ENCODE measurements at places on chromosomes 6 and 20.

GRCh38 chr6:13105139-13105538 is 223.2 kb downstream of the TBC1D7 start:
- H3K27me3 ChIP-seq = no peaks in the 10 kb centered on the region
- H3K36me3 ChIP-seq = no peaks in the 10 kb centered on the region
- DNase-seq = no peak
- no peak overlapping the region for H3K4me3 ChIP-seq
- peaks cover 2% of the 10 kb centered on the region for H3K4me1 ChIP-seq

DNA sequence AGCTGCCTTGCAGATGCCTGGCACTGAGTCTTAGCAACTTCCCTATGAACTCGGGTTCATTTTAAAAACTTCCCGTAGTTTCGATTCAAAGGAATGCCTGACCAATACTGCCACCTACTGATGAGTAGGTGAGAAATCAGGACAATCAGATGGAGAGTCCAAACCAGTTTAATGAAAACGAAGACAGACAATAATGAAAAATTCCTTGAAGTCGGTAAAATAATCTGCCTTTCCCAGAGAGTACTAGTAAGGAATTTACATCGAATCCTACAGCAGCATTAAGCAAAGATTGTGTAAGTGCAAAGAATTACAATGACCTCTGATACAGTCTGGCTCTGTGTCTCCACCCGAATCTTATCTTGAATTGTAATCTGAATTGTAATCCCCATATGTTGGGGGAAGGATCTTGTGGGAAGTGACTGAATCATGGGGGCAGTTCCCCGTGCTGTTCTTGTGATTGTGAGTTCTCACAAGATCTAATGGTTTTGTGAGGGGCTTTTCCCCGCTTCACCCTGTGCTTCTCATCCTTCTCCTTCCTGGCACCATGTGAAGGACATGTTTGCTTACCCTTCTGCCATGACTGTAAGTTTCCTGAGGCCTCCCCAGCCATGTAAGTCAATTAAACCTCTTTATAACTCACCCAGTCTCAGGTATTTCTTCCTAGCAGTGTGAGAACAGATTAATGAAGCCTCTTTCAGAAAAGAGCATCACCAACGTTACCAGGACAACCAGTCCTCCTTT is 134.4 kb downstream of the ARHGAP18 start:
- H3K36me3 ChIP-seq = no peaks in the 10 kb centered on the region
- no peaks in the 10 kb centered on the region for H3K27me3 ChIP-seq
- DNase-seq = no peak
- H3K27ac ChIP-seq = no peak overlapping the region

DNA sequence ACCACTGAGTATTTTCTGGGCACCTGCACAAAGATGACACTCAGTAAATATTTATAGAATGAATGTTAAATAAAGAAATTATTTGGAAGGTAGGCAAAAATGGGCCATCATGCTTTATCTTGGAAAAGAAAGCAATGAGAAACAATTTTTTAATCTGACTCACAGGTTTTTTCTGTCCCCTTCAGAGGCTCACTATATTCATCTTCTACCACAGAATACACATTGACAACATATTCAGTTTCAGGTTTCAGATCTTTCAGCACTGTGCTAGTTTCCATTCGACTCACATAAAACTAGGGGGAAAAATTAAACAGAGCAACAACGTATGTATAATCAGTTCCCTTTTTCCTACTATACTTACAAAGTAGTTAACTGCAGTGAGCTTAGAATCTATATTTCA is 58.3 kb downstream of the COL12A1 start:
- H3K27me3 ChIP-seq = no peaks in the 10 kb centered on the region
- H3K36me3 ChIP-seq = no peaks in the 10 kb centered on the region
- H3K27ac ChIP-seq = no peak overlapping the region
- no peak for DNase-seq
- no peak overlapping the region for H3K4me3 ChIP-seq
- no peaks in the 10 kb centered on the region for H3K4me1 ChIP-seq

DNA sequence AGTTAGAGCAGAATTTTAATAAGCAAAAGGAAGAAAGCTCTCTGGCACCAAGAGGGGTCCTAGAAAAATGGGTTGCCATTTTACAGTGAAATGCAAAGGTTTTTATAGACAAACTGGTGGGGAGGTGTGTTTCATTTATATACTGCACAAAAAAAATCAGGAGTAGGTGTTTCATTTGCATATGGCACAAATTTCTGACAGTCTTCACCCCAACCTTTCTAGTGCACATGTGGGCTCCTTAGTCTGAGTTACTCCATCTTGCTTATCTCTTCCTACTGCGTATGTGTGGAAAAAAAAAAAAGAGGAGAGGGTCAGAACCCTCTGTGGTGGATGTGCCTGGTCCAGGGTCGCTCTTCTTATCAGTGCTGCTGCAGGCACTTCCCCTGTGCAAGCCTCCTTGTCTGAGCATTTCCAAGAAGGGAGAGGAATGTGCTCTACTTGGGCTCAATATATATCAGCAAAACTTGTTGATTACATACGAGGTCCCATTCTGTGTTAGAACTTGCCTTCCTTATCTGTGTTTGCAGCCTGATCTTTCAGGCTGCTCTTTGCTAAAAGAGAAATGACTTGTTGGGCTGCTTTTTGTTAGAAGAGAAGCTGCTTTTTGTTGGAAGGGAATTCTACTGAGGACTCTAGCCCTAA is 59.0 kb upstream of the MRAP2 start:
- no peak overlapping the region for H3K4me3 ChIP-seq
- H3K27me3 ChIP-seq = no peaks in the 10 kb centered on the region
- no peak for DNase-seq
- H3K4me1 ChIP-seq = peaks cover 4% of the 10 kb centered on the region
- no peaks in the 10 kb centered on the region for H3K36me3 ChIP-seq

DNA sequence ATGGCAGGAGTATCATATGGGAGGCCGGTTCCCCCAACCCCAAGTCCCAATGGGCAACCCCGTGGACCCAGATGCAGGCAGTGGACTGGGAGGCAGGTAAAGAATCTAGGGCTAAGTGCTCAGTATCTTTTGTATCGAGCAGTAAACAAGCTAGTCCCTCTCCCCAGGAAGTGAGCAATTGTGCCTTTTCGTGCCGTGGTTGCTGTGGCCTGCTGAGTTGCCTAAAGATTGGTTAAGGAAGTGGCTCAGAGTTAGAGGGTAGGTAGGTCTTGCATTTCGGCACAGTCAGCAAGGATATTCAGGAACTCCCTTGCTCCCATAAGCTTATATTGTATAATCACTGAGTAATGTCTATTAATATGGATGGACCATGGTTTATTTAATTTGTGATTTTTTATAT is 1.3 kb upstream of the DNAH8 start:
- H3K27me3 ChIP-seq = peaks cover 3% of the 10 kb centered on the region
- no peaks in the 10 kb centered on the region for H3K4me1 ChIP-seq
- H3K4me3 ChIP-seq = no peak overlapping the region
- H3K36me3 ChIP-seq = no peaks in the 10 kb centered on the region

Measured in aorta (tissue), 5 donors.